ENCODE measurements at places on chromosomes 5 and 9.

GRCh38 chr5:123429221-123429954 is 6.2 kb upstream of the CEP120 start:
- DNase-seq: no peak

GRCh38 chr9:128913048-128913900 is 7.5 kb upstream of the PHYHD1 start:
- DNase-seq: no peak

- DNase-seq: no peak
Measured at GRCh38 chr5:76314643-76315042, 88.4 kb upstream of the IQGAP2 start.

DNA sequence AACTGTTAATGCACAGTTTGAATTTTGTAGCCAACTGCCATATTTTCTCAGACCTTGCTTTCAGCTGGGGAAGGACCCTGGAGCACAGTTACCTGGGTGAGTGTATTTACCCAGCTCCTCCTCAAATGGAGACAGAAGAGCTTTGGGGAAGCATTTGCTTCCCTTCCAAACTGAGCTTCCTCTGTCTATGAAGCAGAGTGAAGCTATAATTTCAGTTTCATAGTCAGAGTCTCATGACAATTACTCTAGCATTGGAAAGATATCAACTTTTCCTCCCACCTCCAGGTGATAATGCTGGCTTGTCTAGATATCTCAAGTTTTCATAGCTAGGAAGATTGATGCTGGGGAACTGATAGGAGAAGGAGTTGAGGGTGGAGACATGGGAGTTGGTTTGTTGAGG is 406.4 kb upstream of the CLINT1 start:
- DNase-seq: no peak

DNA sequence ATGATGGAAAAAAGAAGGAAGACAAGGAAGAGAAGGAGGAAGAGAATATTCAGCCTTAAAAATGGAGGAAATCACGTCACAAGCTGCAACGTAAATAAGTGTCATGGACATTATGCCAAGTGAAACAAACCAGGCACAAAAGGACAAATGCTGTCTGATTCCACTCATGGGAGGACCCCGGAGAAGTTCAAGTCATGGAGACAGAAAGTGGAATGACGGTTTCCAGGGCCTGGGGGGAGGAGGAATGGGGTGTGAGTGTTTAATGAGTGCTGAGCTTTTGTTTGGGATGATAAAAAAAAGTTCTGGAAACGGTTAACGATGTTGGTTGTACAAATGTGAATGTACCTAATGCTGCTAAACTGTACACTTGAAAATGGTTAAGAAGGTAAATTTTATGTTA is 439.5 kb downstream of the GADD45G start:
- DNase-seq: peak; percentile 87

DNA sequence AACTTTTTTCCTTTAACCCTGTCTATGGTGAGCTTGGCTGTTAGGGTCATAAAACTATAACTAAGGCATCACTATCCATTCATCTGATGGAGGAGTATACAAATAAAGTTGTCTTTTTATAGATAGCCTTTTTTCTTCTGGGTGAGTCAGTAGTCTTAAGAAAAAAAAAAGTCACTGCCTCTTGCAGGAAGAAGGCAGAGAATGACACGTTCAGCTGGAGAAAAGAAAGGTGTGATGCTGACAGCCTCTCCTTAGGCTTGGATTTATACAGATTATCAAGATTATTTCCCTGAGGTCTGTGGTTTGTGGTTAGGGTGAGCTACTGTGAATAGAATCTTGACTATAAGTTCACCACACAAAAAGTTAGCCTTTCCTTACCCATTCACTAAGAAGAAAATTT is 23.0 kb downstream of the EPB41L4B start:
- no peak for DNase-seq

DNA sequence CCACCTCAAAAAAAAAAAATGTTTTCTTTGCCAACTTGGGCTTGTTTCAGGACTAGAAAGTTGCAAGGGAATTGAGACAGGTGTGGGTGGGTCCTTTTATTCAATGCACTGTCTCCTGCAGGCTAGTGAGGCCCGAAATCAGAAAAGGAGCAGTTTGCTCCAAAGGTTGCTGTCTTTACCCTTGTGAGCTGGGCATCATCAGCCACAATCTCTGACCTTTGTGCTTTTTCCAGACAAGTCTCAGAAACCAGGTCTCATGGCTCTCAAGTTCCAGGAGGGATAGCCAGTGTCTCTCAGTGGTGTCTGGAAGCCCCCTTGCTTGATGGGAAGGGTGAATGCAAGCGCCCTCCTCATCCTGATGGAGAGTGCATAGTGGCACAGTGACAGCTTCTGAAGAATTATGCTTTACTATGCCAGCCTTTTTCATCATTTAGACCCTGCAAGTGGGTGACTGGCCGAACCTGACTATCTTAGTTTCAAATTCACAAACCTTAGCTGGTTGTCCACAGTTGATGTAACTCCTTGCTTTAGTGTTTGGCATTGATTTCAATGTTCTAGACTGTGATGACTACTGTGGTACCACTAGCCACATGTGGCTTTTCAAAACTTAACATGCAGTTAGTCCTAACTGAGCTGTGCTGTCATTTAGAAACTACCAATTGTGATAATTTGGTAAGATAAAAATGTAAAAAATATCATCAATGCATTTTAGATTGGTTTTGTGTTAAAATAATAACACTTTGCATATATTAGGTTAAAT is 468.6 kb downstream of the GADD45G start:
- DNase-seq: no peak

DNA sequence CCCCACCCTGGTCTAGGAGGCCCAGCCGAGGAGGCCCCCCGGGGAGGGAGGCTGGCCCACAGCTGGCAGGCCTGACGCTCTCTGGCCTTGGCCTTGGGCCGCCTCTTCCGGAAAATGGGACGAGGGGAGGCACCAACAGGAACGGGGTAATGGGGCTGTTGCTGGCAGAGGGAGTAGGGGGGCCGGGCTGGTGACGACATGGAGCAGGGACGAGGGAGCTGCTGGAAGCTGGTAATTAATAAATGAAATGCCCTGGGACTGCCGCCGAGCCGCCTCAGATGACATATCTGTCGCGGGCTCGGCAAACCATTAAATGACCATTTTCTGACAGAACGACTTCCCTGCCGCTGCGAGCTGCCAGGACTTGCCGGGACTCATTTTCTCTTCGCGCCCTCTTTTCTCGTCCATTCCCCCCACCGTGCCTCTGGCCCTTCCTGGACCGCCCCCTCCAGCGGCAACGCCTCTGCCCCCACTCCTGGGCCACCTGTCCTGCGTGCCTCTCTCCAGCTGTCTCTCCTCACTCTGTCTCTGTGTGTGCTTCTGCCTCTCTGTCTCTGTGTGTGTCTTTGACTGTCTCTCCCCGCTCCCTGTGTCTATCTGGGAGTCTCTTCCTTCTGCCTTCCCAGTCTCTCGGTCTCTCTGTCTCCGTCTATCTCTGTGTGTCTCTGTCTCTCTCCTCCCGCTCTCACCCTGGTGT is 215.7 kb downstream of the PAX5 start:
- no peak for DNase-seq

DNA sequence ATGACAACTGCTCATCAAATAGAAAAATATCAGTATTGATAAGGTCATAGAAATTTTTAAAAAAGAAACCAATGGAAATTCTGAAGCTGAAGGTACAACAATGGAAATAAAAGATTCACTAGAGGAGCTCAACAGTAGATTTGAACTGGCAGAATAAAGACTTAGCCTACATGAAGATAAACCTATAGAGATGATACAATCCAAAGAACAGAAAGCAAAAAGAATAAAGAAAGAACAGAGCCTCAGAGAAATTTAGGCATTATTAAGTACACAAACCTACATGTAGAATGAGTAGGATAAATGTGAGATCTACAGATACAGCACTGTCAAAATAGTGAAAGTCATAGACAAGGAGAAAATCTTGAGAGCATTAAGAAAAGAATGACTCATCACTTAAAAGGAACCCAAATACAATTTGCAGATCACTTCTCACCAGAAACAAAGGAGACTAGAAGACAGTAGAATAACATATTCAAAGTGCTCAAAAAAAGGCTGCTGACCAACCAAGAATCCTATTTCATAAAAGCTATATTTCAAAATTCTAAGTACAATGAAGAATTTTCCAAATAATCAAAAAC is 47.8 kb upstream of the HTR4 start:
- no peak for DNase-seq

DNA sequence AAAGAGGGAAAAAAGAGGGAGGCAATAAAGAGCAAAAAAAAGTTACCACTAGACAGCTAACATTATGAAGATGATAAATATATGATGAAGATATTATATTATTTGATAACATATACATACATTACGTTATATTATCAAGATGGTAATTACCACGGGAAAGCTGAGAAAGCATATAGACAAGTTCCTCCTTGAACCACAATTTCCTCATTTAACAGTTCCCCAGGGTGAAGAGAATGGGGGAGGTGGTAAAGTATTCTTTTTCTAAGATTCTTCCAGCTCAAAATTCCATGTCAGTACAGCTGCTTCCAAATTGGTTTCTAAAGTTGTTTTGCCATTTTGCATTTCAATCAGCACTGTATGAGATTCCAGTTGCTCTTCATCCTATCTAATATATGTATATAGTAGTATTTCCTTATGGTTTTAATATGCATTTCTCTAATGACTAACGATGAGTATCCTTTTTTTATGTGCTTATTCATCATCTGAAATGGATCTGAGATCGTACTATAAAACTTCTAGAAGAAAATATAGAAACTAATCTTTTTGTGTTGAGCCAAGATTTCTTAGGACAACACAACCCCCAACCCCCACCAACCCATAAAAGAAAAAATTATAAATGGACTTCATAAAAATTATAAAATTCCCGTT is 49.5 kb upstream of the C9orf72 start:
- no peak for DNase-seq

- no peak for DNase-seq
Measured at GRCh38 chr5:2729189-2729588, 22.3 kb downstream of the IRX2 start.

GRCh38 chr5:89097103-89097502 is 214.1 kb upstream of the MEF2C start:
- peak; percentile 13 for DNase-seq

DNA sequence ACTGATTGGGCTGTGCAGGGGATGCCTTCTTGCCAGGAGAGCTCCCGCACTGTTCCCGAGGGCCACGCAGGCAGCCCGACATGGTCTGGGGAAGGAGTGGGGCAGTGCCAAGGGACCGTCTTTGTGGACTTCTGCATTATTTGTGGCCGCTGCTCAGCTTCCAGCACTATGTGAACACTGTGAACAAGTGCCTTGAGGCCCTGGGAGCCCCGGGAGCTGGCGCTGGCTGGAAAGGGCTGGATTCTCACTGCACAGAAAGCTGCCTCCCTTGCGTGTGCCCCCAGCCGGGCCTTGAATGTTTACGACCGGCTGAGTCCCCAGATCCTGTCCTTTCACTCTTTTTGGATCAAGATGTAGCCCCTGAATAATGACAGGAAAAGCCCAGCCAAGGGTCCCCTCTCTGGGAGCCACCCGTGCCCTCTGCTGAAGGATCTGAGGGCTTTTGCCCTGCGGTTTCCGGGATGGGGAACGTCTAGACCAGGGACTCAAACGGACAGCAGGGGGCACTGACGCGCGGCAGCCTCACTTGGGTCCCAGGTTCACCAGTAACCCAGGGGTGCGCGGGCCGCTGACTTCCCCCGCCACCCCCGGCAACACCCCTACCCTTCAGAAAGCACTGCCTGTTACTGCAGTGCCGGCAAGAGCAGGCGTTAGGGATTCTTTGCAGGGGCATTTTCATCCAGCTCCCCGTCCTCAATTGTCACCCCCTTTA is 98.9 kb upstream of the FCN2 start:
- DNase-seq: no peak

GRCh38 chr5:107408564-107408963 is 262.2 kb downstream of the EFNA5 start:
- no peak for DNase-seq

DNA sequence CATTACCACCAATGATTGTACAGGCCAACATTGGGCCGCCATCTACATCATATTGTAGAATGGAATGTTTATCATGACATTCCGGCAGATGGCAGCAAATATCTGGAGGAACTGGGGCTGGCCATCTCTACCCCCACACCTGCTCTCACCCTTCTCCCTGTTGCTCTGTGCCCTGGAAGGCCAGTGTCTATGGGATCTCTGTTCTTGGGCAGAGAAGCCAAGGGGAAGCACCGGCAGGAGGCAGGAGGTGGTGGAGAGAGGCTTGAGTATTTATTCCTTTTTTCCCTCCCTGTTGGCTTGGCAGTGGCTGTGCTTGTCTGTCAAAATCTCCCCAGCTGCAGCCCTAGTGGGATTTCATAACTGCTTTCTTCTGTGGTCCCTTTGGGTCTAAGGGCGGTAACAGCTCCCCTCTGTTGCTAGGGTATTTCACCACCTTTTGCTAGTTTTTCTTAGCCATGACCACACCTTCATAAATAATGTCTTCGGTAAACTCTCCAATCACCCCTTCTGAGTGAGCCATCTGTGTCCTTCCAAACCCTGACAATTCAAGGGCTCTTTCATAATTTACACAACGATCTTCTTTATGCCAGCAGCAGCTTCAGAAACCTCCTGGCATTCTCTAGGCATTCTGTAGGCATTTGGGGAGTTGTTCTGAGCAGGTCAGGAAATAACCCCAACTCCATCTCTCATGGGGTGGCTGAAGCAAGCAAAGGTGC is 225.8 kb downstream of the MELK start:
- DNase-seq: peak; percentile 31
